ENCODE measurements at places on chromosomes 2 and 18. TPM values are rescaled to one million over a fixed set of nuclear protein-coding genes. Genes with fewer than 3 reads are reported as not detected.

GRCh38 chr2:239948100-239948881, 76.9 kb downstream of the NDUFA10 start:
- DNase-seq: no peak

DNA sequence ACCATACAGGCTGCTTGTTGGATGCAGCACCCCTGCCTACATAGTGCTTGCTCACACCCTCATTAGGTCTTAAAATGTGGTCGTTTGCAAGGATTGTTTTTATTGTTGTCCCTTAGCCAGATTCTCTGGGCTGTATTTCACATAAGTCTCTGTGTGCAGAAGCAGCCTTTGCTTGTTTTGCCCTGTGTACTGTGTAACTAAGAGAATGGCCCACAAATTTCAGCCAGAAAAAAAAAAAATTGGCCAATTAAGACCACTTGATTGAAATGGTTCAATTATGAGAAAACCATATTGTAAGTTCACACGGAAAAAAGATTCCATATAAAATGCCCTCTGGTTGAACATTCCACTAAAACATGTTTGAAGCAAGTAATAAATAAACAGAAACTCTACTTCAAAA, 377.1 kb upstream of the SOX11 start:
- DNase-seq: no peak

- DNase-seq: no peak
Observed at GRCh38 chr2:205773989-205774388, 91.7 kb downstream of the NRP2 start.

DNA sequence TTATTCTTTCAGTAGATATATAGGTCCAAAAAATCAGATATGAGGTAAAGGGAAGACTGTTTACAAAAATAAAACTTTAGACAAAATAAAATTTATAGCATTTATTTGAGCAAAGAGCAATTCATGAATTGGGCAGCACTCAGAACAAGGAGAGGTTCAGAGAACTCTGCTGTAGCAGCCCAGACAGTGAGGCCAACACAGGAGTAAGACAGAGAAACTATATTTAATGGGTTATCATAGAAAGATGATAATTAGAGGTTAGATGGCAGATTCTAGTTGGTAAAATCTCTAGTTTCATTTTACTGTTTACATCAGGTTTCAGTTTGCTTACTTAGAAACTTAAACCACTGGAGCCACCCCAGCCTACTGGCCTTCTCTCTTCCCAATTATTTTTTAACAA, 30.1 kb upstream of the SP140L start:
- no peak for DNase-seq

DNA sequence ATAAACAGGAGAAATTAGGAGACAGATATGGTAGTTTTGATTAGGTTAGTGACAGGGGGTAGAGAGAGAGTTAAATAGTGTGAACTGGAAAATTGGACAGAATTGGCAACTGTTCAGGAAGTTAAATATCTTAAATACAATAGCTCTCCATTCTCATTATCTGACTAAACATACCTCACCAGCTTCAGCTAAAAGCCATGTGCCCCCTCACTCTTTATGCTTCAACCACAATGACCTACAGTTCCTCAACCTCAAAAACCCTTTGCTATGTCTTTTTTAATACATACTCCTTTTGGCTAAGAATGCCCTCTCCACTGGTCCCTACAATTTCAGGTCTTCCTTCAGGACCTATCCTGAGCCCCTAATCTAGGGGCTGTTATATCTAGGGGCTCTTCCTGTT, 740.2 kb upstream of the ZEB2 start:
- DNase-seq: no peak

DNA sequence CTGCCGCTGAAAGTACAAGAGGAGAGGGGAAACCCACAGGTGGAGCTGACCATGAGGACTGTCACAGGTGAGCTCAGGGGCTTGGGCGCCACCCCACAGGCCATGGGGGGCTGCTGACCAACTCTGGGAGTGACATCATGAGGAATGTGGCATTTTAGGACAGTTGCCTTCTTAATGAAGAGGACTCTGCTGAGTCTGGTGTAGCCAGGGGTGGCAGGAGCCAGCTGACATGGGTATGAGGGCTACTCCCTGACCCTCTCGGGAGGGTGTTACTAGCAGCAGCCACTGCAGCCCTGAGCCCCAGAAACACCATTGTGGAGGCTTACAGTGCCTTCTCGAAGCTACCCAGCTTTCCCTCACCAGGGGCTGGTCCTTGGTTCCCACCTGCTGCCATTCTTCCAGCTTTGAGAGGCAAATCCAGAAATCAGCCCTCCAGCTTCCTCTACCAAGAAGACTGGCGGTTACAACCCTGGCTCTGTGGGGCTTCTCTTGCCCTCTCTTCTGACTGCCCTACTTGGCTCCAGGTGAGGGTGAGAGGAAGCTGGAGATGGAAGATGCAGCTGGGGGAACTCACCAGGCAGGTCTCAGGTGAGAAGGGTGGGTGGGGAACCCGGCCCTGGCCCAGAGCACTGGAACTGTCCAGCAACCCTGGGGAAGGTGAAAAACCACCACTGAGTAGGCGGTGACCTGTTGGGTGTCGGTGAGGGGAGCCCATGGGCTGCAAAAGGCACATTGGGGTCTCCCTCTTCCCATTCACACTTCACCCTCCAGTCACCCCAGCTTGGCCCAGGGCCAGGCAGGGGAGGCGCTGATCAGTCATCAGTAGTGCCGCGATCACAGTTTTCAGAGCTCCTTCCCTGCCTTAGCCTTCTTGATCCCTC, 98.5 kb downstream of the MCFD2 start:
- no peak for DNase-seq

- no peak for DNase-seq
Observed at GRCh38 chr2:109611467-109612095, 2.2 kb downstream of the SEPTIN10 start.

DNA sequence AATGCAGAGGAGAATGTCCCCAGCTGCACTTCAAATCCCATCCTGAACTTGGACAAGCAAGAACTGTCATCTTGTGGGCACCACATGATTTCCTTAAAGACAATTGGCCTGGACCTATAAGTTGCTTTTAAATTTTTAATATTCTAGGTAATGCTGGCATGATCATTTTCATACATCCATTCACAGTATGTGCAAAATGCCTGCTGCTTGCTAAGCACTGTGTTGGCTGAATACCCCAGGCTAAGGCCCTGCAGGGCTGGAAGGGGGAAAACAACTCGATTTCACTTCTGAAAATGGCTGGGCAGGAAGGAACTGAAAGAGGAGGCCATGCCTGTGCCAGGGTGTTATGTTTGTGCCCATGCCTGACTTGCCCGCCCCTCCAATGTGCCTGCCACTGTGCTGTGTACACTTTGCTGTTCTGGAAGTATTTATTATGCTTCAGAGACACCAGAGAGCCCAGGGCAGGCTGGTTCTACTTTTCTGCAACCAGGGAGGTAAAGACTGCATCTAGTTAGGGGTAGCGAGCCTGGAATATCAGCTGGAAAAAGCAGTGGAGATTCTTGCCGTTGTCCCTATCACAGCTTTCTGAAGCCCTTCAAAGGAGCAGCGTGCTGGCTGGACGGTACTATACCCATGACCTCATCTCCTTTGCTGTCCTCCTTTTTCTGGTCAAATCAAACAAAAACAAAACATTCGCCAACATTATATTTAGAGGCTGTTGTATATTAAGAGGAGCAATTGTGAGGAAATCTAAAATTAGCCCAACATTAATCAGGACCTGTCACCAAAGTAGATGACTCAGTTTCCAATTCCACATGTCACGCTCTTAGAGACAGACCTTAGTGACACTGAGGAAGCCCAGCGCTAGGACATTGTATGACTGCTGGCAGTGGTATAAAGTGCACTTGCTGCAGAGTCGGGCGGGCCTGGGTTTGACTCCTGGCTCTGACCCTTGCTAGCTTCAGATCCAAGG, 158.1 kb downstream of the DDX1 start:
- DNase-seq: no peak

GRCh38 chr2:133633881-133634409, 65.7 kb upstream of the NCKAP5 start:
- no peak for DNase-seq

GRCh38 chr2:148253685-148254084, 232.8 kb downstream of the MBD5 start:
- no peak for DNase-seq

GRCh38 chr18:36127836-36128529, 1.2 kb downstream of the SLC39A6 start:
- no peak for DNase-seq

DNA sequence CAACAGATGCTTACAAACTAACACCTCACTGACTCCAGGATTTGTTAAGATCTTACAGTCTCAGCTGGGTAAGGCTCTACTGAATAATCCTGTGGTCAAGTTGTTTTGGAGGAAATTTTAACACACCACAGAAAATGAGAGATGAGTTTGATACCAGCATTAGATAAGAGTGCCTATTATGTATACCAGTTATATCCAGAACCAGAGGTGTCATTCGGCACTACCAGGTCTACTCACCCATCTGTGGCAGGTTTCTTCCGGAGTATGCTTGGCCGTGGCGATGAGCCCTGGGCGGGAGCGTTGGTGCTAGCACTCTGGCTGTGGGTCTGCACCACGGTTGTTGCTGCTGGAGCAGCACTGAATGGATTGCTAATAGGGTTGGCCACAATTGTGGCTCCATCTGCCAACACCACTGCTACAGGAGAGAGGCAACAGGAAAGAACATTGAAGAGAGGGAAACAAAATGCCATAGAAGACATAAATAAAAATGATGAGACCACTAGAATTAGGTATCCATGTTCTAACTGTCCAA, 41.2 kb downstream of the SAP130 start:
- DNase-seq: no peak

GRCh38 chr2:38108907-38109731, 33.2 kb upstream of the CYP1B1 start:
- DNase-seq: no peak

DNA sequence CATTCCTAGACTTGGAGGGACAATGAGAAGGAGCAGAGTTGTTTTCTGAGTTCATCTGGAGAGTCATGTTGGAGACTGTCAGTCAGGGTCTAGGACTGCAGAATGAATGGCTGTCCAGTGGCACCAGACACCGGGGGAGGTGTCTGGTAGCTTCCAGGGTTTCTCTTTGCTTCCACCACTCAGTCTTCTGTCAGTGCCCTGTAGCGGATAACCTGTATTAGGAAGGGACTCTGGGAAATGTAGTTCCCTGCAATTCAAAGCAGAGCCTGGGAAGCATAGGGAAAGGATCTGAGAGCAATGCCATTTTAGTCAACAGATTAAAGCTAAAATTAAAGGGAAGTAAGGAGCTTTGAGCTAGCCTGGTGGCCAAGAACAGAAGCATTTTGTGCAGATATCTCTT, 257.9 kb downstream of the THSD7B start:
- DNase-seq: no peak

- DNase-seq: no peak
Observed at GRCh38 chr2:178962805-178963433, 87.0 kb downstream of the CCDC141 start.

- DNase-seq: no peak
Observed at GRCh38 chr18:45802814-45803492, 22.5 kb upstream of the SIGLEC15 start.

GRCh38 chr2:143489145-143489544, 359.9 kb downstream of the ARHGAP15 start:
- no peak for DNase-seq

DNA sequence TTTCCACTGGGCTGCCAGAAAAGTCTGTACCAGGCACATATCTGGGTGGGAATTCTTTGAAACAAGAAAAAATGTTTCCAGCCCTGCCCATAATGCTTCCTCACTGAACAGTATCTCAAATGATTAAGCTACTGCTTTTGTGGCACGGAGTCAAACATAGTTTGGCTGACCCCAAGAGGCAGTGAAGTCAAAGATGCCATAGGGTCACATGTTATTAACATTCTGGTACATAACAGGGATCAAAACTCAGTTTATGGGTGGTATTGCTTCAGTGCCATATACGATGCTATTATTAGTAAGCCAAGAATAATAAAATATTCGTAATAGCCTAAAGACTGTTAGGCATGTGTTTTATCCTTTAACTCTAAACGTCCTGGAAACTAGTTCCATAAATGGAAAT, 112.4 kb downstream of the FEZ2 start:
- DNase-seq: no peak

GRCh38 chr18:45774065-45774521, 50.1 kb downstream of the SLC14A1 start:
- no peak for DNase-seq

GRCh38 chr18:31039426-31039825, 3.1 kb downstream of the DSC3 start:
- DNase-seq: no peak

DNA sequence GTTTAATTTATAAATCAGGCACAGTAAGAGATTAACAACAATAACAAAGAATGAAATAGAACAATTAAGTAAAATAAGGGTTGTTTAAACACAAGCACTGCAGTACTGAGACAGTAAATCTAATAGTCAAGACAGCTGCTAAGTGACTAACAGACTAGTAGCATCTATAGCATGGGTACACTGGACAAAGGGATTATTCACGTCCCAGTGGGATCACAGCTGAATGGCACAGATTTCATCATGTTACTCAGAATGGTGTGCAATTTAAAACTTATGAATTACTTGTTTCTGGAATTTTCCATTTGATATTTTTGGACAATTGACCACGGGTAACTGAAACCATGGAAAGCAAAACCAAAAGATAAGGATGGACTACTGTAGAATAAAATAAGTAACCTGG, 161.9 kb upstream of the DAPL1 start:
- DNase-seq: no peak

- DNase-seq: no peak
Observed at GRCh38 chr2:96152304-96153161, 7.3 kb upstream of the DUSP2 start.

- DNase-seq: no peak
Observed at GRCh38 chr2:46146866-46147502, 150.2 kb upstream of the EPAS1 start.

DNA sequence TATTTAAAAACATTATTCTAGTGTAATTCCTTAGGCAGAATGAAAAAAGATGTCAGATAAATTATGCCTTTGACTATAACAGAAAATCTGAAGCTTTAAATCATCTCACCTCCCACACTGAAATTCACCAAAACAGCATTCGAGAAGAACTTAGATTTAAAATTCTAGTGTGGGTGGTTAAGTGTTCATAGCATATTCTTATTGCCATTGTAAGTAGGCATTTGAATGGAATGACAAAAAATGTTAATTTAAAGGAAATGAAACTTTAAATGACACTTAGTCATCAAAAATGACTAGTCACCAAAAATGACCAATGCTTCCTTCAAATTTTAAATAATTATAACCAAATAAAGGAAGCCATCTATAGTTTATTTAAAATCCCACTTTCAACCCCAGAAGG, 7.0 kb upstream of the ZNF407 start:
- DNase-seq: no peak

Gene SNORC
- 0.45 TPM for total RNA-seq

Gene GRP
- total RNA-seq: 0.98 TPM

Gene FHL2
- total RNA-seq: 90.8 TPM

Gene CD8B2
- not detected for total RNA-seq

Gene NOL4
- not detected for total RNA-seq

Gene THUMPD2
- total RNA-seq: 10.2 TPM

Gene PTPRN
- total RNA-seq: 5.3 TPM

Gene EML6
- 0.75 TPM for total RNA-seq

Gene UGT1A3
- total RNA-seq: not detected

Gene TLX2
- total RNA-seq: 0.99 TPM

Gene SCN1A
- not detected for total RNA-seq

Gene AQP12B
- not detected for total RNA-seq

Data from esophagus muscularis mucosa (tissue), 4 donors.